ENCODE measurements at places on chromosomes 5 and 9. TPM values are rescaled to one million over a fixed set of nuclear protein-coding genes. Genes with fewer than 3 reads are reported as not detected.

DNA sequence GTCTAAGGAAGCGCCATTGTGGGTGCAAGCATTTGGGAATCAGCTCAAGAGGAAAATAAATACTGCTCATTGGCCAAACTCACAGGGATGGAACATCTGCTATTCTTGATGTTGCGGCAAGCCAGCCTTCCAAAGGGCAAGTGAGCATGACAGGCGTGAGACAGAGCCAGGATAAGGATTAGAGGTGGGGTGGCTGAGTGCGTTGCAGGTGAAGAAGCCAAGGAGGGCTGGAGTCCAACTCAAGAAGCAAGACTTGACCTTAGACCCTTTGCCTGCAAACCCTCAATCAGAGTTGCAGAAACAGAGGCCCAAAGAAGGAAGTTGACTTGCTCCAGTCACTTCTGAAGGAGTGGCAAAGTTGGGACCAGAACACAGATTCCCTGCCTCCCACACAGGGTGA is 79.4 kb downstream of the WWC1 start:
- H3K4me1 ChIP-seq = no peaks in the 10 kb centered on the region
- H3K27me3 ChIP-seq = no peaks in the 10 kb centered on the region
- H3K4me3 ChIP-seq = no peak overlapping the region
- no peaks in the 10 kb centered on the region for H3K36me3 ChIP-seq

DNA sequence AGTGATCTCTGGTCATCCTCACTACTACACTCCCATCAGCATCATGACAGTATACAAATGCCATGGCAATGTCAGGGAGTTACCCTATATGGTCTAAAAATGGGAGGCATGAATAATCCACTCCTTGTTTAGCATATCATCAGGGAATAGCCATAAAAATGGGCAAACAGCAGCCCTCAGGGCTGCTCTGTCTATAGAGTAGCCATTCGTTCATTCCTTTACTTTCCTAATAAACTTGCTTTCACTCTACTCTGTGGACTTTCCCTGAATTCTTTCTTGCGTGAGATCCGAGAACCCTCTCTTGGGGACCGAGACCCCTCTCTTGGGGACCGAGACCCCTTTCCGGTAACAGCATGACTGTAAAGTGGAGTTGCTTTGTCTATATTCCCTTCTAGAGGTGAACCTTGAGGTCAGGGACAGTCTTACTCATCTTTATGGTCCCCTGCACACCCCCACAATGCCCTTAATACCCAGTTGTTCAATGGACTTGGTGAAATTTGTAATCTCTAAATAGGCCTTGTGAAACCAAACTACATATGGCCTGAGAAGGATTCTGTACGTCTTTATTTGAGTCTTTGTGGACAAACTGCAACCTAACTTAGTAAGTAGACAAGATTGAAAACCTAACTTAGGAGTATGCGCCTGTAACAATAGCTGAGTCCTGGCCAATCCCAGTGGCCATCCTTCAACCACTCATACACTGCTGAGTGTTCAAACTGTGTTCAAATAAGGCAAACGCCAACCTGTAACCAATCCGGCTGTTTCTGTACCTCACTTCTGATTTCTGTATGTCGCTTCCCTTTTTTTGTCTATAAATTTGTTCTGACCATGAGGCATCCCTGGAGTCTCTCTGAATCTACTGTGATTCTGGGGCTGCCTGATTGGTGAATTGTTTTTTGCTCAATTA is 32.3 kb upstream of the UBTD2 start:
- no peaks in the 10 kb centered on the region for H3K4me1 ChIP-seq
- no peak overlapping the region for H3K4me3 ChIP-seq

Gene NPR3
- 7.2 TPM for total RNA-seq

DNA sequence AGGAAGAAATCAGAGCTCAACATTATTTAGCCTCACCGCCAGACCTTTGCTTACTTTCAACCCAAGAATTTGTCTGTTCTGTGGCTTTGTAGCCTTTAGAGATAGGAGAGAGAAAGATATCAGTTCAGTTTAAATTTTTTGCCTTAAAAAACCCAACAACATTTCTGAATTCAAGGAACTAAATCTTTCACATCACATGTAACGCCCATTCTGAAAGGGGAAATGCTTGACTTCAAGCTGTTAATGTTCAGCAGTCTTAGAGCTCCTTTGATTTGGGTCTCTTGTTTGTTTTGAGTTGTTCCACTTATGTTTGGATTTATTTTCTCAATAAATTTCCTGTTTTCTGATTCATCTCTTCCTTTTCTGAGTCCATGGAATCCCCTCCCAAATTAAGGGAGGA is 294.5 kb downstream of the ARHGAP26 start:
- peaks cover 55% of the 10 kb centered on the region for H3K4me1 ChIP-seq
- H3K36me3 ChIP-seq = no peaks in the 10 kb centered on the region
- H3K27me3 ChIP-seq = no peaks in the 10 kb centered on the region
- peak overlapping the region; percentile 17 for H3K27ac ChIP-seq

DNA sequence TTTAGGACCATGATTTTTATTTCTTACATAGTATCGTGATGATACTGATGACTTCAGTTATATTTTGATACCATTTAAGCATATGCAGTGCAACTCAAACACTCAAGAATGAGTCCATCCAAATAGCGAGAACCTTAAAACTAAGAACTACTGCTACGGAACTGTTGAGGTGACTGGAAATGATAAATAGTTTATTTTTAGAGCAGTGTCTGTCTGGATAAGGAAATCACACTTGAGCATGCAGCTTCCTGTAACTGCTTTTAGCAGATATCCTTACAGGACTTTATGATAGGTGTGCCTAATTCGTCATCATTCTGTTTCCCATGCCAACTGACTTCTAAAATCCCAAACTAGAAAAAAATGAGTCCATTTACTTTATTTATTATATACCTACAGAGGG is 85.5 kb downstream of the ADGRV1 start:
- DNase-seq = no peak
- H3K36me3 ChIP-seq = no peaks in the 10 kb centered on the region
- no peaks in the 10 kb centered on the region for H3K4me1 ChIP-seq
- no peak overlapping the region for H3K4me3 ChIP-seq
- no peak overlapping the region for H3K27ac ChIP-seq
- H3K27me3 ChIP-seq = no peaks in the 10 kb centered on the region

GRCh38 chr5:125700380-125700861 is 722.8 kb upstream of the GRAMD2B start:
- no peaks in the 10 kb centered on the region for H3K36me3 ChIP-seq
- H3K27me3 ChIP-seq = no peaks in the 10 kb centered on the region
- DNase-seq = no peak
- no peak overlapping the region for H3K4me3 ChIP-seq

DNA sequence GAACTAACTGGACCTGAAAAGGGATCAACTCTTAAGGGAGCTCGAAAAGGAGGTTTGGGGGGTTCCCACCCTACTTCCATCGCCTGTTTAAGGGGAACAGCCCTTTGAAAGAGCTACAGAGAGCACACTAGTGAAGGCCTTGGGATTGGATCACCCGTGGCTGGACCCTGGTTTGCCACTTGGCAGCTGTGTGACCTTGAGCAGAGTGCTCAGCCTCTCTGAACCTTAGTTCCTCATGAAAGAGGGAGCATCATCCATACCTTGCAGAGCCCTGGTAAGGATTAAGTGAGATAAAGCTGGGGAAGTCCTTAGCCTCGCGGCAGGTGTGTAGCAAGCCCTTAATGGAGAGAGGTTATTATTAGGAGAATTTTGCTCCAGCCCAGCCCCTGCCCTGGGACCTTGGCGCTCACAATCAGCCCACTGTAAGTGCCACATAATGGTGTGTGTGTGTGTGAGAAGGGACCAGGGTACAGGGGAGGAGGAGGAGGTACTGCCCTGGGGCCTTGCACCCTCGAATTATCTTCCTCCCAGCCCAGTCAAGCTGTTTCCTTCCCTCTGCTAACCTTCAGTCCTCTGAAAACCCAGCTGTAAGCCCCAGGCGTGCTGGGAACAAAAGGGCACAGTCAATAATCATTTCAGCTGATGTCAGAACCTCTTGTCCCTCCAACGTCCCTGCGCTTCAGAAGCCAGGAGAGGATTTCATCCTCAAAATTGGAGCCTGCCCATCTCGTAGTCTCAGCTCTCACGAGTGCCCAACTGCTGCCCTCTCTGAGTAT is 42.9 kb downstream of the FOXI1 start:
- H3K36me3 ChIP-seq = no peaks in the 10 kb centered on the region
- H3K27me3 ChIP-seq = no peaks in the 10 kb centered on the region

Measured in sigmoid colon (tissue), 7 donors.